Stimulated activated CD8-positive, alpha-beta memory T cell treated with anti-CD3 and anti-CD28 coated beads, Interleukin-15, amount 100 ng/mL, for 48 hours (primary cell): ENCODE measurements at places on chromosomes 1 and 21.

- no peak for DNase-seq
These were observed 151.0 kb downstream of the CLEC20A start for GRCh38 chr1:178345807-178346206.

GRCh38 chr1:216111842-216112241, 311.4 kb downstream of the USH2A start:
- DNase-seq = no peak

DNA sequence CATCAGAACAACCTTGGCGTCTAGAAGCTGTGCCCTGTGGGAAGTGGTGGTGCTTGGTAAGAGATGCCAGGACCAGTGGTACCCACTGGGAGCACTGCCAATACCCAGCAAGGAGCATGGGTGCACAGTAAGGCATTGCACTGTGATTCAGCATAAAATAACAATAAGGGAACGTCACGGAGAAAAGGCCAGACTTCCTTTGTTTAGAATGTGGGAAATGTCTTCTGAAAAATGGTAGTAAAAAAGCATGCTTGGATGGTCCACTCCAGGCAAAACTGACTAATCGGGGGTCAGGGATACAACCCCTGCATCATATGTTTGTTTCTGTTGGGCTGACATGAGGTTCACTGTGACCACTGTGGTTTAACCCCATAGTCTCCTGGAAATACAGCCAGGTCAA, 14.7 kb downstream of the METTL18 start:
- no peak for DNase-seq

- DNase-seq = no peak
These were observed 141.0 kb upstream of the TNR start for GRCh38 chr1:175884369-175884768.
